T47D (cell line): ENCODE measurements at places on chromosomes 16 and 17.
A peak's percentile ranks its signal among the peaks of the same experiment; 100 is the strongest.

- DNase-seq, result no peak
These were observed 394.0 kb downstream of the KCNJ2 start for GRCh38 chr17:70563281-70563820.

GRCh38 chr17:82436601-82437324 is 13.8 kb downstream of the CYBC1 start:
- peak; percentile 72 for DNase-seq

DNA sequence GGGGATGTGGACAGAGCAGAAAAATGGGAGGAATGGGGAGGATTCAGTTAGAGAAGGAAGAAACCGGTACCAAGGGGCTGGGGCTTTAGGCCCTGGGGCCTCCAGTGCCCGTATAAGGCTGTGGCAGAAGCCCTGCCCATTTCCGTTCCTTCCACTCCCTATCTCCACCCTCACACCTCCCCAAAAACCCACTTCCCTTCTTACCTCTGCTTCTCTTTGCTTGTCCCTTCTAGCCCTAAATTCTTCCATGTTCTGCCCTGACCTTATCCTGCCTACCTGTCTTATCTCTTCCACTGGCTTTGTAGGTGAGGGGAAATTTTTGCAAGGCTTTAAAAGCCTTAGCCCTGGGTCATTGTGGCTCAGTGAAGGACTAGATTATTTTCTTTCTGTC is 4.1 kb downstream of the RNF167 start:
- DNase-seq, result no peak

DNA sequence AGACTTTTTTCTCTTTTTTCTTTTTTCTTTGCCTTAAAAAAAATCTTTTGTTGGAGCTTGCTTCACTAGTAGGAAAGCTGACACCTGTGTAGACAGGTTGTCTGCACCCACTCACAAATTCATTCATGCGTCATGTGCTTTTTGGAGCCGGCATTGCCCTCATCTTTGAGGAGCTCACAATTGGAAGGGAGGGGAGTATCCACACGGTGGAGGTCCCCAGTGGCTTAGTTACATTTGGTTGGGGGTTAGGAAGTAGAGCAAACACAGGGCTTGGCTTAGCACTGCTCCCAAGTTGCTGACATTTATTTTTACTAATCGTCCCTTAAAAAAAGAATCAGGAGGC is 18.7 kb upstream of the MEIOB start:
- DNase-seq, result no peak

DNA sequence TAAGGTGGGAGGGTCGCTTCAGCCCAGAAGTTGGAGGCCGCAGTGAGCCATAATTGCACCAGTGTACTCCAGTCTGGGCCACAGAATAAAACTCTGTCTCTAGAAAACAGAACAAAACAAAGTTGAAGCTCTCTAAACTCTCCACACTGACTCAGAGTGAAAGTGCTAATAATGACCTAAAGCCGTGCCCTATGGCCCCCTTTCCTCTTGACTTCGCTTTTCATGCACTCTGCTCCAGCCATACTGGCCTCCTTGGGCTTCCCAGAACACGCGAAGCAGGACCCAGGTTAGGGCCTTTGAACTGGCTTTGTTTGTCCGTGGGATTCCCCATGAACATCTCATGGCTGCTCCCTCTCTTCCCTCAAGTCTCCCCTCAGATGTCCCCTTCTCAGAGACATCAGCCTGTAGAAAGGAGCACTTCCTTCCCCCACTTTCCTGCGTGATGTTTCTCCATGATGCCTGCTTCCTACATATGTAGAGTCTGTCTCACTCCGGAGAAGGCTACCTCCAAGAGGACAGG is 18.6 kb upstream of the SPN start:
- no peak for DNase-seq

- no peak for DNase-seq
These were observed 8.8 kb downstream of the CYGB start for GRCh38 chr17:76528528-76529223.

- DNase-seq, result no peak
These were observed 16.5 kb upstream of the ADGRG3 start for GRCh38 chr16:57651344-57652333.

DNA sequence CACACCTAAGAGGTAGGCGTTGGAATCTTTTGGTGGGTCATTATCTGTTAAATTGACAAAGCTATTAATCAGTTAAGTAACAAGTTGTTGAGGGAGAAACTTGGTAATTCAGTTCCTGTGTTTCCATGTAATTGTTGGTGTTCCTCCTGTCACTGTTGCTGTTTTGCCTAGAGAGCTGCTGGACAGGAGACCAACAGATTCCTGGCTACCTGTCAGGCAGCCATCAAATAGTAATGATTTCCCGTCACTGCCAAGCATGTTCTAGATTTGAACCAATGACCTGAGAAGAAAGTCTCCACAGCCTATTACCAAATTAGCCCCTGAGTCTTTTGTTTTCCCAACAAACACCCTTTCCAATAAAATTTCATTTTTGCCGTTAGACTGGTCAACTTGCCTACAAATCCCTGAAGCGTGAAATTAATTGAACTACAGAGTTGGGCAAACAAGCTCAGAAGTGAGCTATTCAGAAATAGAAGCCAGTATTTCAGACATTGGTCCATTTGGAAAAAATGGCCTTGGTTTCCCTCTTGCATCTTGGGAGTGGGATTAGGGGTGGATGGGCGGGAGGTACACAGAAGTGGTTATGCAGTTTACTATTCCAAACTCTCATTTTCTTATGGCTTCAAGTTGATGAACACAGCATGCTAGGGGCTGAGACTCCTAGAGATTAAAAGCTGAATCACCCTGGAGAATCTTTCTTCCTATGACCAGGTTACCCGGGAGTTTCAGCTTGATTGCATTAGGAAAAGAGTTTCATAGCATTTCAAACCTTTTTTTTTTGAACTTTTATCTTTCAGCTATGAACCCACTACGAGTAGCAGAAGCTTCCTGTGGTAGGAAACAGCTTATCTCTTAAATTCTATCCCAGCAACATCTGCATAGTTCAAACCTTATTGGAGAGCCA is 262.8 kb upstream of the MAF start:
- DNase-seq, result no peak

DNA sequence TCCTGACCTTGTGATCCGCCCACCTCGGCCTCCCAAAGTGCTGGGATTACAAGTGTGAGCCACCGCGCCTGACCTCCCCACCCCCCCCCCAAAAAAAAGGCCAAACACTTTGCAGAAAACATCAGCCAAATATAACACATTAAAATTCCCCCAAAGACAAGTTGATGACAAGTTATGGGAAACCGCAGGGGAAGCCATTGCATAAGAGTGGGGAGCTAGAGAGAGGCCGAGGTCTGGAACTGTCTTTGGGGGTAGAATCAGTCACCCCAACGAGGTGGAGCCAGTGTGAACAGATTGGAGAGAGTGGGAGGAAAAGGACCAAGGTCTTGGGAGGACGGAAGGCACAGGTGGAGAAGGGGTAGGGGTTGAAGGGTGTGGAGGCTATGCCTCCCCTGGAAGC is 2.8 kb downstream of the DRC3 start:
- DNase-seq, result no peak

DNA sequence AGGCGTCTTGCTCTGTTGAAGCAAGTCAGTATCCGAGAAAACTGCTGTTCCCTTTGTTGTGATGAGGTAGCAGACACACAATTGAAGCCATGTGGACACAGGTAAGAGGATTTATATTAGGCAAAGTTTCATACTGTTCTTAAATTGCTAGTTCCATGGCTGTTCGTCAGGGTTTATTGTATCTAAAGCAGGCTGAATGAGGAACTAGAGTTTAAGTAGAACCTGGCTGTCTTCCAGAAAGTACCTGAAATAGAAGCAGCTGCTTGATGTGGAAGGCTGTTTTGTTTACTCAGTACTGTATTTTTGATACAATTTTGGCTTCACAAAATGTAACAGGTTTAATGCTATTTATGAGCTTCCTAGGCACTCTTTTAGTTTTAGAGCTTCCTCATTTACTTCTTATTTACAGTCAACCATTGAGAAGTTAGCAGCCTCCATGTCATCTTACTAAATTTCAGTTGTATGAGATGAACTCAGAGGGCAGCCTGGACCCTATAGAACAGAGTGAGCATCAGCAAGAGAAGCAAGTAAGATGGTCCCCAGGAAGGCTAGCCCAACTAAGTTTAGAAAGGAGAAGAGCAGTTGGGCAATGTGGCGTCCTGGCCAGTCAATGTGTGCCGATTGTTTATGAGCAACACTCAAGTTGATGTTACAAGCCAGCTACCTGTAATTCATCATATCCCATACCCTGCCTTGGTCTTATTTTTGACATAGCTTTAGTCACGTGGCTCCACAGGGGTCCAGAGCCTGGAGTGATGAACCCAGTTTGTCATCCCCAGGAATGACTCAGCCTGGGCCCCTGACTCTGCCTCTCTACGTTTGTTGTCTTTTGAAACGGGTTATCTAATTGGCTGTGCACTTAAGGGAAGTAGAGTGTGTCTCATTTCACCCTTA is 9.7 kb upstream of the ARL2BP start:
- DNase-seq, result no peak

DNA sequence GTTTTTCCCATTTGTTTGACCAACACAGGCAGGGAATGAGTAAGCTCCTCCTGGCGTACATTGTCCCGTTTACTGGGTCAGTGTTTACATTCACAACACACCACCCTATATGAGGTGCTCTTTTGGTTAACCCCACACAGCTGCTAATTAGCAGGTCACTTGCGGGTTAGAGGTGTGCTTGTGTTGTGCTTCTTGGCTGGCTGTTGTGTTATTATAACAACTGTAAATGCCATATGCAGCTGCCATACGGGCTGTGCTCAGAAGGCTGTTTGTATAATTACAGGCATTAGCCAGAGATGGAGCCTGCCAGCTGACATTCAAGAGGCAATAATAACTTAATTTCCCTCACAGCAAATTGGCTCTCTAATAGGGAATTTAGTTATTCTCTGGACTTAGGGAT is 205.1 kb upstream of the ELAC2 start:
- peak; percentile 15 for DNase-seq

GRCh38 chr16:81550432-81550808 is 105.8 kb downstream of the CMIP start:
- no peak for DNase-seq

DNA sequence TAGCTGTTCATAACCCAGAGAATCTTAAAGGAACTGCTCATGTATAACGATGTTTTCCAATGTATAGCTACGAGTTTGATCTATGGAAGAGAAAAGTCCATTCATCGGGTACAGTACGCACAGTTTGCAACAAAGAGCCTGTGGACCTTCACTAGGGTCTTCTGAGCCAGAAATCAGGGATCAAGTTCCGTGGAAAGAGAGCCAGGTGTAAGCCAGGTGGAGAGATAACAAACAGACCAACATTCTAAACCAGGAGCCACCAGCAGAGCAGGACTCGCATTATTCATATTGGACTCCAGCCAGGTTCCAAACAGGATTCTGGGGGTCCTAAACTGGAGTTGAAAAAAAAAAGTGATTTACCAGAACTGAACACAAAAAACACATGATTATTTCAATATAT is 505.4 kb upstream of the C16orf82 start:
- DNase-seq, result no peak

- no peak for DNase-seq
These were observed 103.6 kb upstream of the C16orf82 start for GRCh38 chr16:26963109-26963508.

DNA sequence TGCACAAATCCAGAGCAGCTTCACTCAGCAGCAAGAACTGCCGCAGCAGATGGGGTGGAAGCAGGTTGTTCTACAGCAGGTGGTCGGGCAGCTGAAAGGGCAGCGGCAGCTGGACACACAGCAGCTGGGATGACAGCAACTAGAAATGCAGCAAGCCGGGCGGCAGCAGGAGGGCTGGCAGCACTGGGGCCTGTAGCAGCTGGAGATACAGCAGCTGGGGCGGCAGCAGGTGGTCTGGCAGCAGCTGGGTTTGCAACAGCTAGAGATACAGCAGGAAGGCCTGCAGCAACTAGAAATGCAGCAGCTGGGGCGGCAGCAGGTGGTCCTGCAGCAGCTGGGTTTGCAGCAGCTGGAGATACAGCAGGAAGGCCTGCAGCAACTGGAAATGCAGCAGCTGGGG is 460 bp downstream of the KRTAP4-3 start:
- no peak for DNase-seq

- peak; percentile 87 for DNase-seq
These were observed 855 bp downstream of the TUFM start for GRCh38 chr16:28845293-28845692.

DNA sequence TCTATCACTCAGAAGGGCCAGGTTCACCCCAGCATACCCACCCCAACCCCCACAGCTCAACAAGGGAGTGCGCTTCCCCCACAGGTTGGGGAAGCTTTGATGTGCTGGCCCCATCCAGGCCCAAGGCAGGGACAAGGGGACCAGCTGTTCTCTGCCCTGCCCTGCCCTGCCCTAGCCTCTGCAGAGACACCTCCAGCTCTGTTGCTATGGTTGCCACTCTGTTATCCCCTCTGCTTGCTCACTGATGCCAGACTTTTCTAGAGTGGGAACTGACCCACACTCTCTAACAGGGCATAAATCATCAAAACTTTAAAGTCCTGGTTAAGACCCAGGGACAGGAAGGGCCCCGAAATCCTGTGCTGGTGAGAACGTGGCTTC is 50.4 kb upstream of the ENPP7 start:
- no peak for DNase-seq

GRCh38 chr16:66641387-66641786 is 36.9 kb downstream of the CMTM3 start:
- no peak for DNase-seq

DNA sequence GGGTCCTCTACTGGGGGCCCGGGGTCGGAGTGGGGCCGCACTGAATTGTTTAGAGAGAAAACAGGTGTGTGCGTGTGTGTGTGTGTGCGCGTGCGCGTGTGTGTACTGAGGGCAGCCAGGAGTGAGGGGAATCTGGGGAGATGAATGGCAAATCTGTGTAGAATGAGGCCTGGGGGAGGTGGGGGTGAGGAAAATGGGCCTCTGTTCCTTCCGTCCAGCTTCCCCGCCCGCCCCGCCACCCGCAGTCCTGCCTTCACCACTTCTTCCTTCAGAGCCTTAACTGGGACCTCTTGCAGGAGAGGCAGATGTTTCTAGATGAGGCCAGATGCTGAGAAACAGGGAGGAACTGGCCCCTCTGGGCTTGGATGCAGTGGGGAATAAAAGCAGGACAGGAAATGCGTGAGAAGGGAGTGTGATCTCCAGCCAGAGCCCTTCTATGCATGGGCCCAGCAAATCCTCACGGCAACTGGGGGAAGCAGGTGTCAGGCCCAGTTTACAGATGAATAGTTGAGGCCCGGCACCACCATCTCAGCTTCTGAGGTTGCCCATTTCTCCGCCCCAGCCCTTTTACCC is 29.7 kb upstream of the NGFR start:
- no peak for DNase-seq

DNA sequence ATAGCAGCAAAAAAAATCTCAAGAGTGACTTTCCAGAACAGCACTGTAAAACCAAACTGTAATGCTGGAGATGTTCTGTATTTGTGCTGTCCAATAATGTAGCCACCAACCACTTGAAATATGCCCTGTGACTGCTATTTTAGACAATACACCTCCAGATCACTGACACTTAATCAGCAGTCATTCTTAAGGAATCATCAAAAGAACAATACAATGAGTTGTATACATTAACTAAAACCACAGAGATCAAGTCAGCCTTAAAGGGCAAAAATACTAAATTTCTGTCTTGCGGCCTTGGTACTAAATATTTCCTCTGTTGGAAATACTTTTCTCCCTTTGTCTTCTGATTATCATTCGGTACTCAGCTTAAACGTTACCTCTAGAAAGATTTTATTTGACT is 33.6 kb upstream of the ANKFY1 start:
- no peak for DNase-seq

GRCh38 chr16:396605-397004 is 394 bp upstream of the NME4 start:
- DNase-seq, result no peak
